M059J (cell line): ENCODE measurements at places on chromosomes 13 and 19.

- DNase-seq = peak; percentile 7
Observed at GRCh38 chr13:83024955-83025594, 857.2 kb downstream of the SLITRK1 start.

- no peak for DNase-seq
Observed at GRCh38 chr13:97905517-97905916, 48.0 kb upstream of the IPO5 start.

DNA sequence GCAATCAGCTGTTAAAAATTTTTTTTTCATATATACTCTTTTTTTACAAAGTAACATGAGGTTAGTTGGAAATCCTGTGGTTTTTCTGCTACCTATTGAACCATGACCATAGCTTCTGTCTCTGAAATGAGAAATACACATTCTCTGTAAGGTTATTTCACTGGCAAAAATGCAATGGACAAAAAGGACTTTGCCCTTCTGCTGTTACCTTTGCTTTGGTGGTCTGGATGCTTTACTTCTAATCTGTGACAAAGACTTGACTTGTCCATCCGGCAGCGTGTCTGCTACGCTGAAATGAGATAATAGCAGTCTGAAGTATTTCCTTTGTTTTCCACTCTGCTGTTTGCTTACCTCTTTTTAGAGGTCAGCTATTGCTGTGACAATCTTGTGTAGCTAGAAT is 412.8 kb downstream of the SLITRK6 start:
- no peak for DNase-seq

- DNase-seq = no peak
Observed at GRCh38 chr19:1087813-1088415, 7.3 kb downstream of the POLR2E start.

GRCh38 chr13:113022745-113023574 is 53.9 kb downstream of the MCF2L start:
- no peak for DNase-seq

DNA sequence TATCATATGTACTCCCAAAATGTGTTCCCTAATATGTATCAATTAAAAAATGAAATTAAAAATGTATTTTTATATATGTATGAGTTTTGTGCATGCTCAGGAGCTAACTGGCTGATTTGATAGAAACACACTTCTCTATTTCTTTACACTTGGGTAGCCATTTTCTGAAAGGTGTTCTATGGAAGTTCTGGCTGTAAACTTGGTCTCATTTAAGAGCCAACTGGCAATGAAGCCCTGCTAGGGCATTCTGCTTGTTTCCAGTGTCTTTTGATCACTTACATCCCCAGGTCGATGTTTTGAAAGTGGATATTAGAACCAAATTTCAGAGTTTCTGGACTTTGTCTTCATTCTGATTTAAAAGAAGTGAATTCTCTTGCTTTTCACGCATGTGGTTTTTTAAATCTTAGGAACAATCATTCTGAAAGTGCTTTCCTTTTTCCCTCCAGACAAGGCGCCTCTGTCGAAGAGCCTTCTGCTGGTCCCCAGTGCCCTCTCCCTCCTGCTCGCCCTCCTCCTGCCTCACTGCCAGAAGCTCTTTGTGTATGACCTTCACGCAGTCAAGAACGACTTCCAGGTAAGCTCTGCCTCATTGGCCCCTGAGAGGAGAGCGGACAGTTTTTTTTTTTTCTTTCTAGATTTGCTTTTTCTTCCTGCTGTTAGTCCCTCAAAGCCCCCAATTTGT is 20.1 kb downstream of the GPR18 start:
- no peak for DNase-seq

DNA sequence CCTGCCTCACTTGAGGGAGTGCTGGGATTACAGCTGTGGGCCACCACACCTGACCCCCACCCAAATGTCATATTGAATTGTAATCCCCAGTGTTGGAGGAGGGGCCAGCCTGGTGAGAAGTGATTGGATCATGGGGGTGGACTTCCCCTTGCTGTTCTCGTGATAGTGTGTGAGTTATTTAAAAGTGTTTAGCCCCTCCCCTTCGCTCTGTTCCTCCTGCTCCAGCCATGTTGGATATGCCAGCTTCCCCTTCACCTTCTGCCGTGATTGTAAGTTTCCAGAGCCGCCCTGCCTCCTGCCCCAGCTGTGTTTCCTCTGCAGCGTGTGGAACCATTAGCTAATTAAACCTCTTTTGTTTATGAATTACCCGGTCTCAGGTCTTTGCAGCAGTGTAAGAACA is 13.7 kb downstream of the CHAMP1 start:
- DNase-seq = no peak

- no peak for DNase-seq
Observed at GRCh38 chr13:57857945-57858344, 226.4 kb downstream of the PCDH17 start.

DNA sequence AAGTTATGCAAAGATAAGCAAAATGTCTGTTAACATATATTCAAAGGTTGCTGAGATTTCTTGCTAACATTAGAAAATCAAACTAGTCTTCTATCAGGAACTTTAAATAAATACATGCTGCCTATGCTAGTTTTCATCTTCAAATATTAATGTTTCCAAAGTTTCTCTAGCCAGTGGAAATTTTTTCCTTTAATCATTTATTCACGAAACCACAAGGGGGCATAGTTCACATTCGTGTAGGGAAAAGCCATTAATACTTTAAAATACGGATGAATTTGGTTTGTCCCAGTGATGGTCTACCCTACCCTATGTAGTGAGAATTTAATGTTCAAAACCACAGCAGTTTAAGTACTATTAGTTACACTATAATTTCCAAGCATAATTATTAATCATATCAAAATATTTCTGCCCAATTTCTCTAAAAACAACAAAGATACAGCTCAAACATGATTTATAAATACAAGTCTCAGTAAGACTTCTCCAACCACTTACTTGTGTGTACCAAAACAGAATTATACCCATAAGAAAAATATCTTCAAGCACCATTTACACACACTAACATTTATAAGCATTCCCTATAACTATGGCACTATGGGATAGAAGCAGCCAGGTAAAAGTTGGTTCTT is 16.2 kb downstream of the NUFIP1 start:
- DNase-seq = peak; percentile 33

DNA sequence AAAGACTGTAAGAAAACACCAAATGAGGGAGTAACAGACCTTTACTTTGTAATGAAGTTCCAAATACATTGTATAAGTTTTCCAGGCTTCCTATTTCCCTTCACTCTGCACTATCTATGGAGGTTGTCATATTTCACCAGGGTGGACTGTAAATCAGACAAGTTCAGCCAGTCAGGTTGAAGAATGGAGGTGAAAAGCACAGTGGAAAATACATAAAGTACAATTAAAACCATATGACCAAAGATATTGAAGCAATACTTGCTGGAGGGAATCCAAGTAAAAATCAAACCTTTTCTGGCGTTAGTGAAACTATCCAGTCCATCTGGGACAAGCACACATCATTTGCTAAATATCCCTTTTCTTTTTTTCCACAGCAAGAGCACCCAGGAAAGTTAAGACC is 3.2 kb downstream of the LHFPL6 start:
- DNase-seq = no peak

GRCh38 chr13:100674572-100674871 is at the start of gene TMTC4:
TSS of gene TMTC4 (minus strand) at chr13:100674795. CDS start at chr13:100670362, 4,433 bp downstream.
- no peak for DNase-seq

GRCh38 chr13:87198371-87198770 is 472.8 kb upstream of the SLITRK5 start:
- DNase-seq = no peak

DNA sequence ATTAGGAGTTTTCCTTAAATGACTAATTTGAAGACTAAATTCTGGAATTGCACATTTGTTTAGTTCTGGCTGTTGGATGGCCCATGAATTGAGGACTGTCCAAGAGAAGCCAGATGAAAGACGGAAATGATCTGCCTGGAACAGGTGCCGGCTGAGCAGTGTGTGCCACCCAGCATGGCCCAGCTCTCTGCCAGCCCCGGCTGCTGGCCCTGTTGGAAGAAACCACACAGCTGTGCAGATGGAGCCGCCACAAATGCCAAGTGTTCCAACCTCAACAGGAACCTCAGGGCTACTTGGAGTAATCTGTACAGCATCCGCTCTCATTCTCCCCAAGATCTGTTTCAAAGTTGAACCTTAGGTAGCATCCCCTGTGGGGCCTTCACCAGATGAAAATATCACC is 67.0 kb upstream of the STARD13 start:
- no peak for DNase-seq

- no peak for DNase-seq
Observed at GRCh38 chr13:95239283-95239682, 62.0 kb downstream of the ABCC4 start.

DNA sequence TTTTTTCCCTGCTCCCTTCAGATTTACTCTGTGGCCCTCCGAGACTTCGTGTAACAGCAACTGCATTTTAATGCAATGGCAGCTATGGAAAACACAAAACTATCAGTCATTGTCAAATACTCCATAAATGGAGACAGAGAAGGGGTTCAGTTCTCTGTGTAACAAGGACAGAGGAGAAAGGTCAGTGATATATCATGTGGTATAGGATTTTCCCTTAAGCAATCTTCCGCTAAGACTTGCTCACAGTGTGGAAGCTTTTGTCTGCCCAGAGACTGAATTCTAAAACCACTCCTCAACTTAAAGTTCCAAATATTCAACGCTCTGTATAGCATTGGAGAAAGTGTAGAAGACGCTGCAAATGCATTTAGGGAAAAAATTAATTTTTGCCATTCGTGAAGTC is 111.3 kb upstream of the EDNRB start:
- DNase-seq = no peak

DNA sequence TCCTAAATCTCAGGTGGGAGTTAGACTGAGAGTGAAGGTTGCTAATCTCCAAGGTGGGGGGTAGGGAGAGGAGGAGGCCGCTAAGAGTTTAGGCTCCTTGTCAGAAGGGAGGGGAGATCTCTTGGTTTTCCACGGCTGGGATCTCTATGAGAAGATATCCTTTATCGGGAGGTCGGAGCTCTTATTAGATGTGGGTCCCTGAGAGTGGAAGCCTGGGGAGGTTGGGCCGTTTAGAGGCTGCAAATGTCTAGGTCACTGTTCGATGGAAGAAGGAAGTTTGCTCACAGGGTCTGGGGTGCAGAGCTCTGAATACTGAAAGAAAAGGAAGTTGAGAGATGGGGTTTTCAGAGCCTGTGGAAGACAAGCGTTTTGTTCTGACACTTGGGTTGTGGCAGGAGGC is 3.8 kb downstream of the MYADM start:
- DNase-seq = no peak

GRCh38 chr13:113399755-113400149 is 35.8 kb upstream of the GRTP1 start:
- DNase-seq = no peak

DNA sequence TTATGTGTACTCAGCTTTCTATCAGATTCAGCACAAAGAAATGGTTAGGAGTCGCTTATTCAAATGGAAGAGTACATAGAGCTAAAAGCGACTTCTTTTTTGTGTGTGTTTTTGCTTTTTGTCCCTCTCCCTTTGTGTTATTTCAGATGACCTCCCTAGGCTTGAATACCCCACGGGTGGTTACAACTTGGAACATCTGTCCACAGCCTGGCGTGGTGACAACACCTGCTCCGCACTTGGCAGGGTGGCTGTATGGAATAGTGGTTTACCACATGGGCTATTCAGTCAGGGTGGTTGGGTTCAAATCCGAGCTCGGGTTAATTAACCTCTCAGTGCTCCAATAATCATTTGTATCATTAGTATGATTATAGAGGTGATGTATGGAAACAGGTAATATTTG is 151.6 kb upstream of the FREM2 start:
- DNase-seq = no peak

GRCh38 chr13:20181188-20181587 is 11.6 kb downstream of the GJB2 start:
- DNase-seq = no peak

DNA sequence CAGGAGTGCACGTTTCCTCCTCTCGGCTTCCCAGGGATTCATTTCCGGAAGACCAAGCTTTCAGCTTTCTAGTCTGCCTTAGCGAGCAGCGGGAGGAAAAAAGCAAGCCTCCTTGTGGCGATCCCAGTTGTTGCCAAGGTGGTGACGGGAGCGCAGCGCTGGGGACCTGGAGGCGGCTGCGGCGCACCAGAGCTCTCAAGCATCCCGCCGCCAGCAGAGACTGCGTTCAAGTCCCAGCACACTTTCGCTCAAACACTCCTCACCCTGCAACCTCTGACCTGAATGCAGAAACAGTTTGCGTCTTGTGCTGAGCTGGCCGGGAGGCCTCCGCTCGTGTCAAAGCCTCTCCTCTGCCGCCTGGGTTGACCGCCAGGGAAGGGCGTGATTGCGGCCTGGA is 4.9 kb downstream of the GSX1 start:
- DNase-seq = peak; percentile 33

DNA sequence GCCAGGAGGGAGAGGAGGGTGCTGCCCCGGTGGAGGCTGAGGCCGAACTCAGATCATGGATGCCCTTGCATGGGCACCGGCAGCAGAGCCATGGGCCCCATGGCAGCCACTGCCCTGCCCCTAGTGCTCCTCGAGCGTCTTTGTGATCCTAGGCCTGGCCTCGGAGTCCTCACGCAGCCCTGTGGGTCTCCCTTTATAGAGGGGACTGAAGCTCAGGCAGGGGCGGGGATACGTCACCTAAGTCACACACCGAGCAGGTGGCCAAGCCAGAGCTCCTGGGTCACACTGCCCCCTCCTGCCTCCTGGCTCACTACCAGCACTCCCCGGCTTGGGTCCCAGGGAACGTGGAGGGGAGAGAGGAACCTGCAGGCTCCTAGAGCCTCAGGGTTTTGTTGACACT is 28.7 kb downstream of the DHX34 start:
- DNase-seq = no peak

GRCh38 chr19:32631381-32631780 is 43.6 kb downstream of the ANKRD27 start:
- no peak for DNase-seq

DNA sequence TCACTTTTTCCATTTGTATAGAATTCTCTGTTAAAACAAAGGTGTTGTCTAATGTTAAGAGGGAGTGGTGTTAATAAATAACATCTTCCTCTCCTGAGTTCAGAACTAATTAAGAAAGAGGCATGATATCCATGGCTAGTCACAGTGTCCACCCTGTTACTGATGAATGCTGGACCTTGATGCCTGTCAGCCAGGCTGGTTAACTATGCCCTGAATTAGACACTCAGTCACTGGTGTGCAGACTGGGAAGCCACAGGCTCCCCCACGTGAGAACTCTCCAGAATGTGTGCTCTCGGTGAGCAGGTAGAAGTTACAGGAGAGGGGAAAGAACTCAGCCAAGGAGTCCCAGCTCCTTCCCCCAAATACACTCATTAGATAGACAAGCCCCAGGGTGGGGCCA is 56.1 kb upstream of the RNF113B start:
- DNase-seq = no peak

GRCh38 chr19:48836089-48837017 is at the start of gene HSD17B14:
TSS of gene HSD17B14 (minus strand) at chr19:48836491. CDS start at chr19:48836411, 80 bp downstream.
- DNase-seq = peak; percentile 80

DNA sequence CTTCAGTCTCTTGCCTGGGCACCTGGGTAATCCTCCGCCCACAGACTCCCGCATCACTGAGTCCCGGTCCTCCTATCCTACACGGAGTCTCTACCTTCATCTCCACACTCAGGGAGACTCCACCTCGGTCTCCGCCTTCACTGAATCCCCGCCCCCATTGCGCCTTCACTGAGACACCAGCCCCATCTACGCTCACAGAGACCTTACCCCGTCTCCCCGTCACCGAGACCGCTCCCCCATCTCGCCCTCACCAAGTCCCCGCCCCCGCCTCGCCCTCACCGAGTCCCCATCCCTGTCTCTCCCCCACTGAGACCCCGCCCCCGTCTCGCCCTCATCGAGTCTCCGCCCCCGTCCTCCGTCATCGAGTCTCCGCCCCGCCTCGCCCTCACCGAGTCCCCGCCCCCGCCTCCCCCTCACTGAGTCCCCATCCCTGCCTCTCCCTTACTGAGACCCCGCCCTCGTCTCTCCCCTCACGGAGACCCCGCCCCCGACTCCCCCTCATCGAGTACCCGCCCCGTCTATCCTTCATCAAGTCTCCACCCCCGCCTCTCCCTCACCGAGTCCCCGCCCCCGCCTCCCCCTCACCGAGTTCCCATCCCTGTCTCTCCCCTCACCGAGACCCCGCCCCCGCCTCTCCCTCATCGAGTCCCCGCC is 23.1 kb upstream of the ZNF846 start:
- DNase-seq = peak; percentile 90
